ENCODE measurements at places on chromosomes 11 and 22.

- DNase-seq, result no peak
Observed at GRCh38 chr11:65781962-65782815, 1.4 kb upstream of the AP5B1 start.

DNA sequence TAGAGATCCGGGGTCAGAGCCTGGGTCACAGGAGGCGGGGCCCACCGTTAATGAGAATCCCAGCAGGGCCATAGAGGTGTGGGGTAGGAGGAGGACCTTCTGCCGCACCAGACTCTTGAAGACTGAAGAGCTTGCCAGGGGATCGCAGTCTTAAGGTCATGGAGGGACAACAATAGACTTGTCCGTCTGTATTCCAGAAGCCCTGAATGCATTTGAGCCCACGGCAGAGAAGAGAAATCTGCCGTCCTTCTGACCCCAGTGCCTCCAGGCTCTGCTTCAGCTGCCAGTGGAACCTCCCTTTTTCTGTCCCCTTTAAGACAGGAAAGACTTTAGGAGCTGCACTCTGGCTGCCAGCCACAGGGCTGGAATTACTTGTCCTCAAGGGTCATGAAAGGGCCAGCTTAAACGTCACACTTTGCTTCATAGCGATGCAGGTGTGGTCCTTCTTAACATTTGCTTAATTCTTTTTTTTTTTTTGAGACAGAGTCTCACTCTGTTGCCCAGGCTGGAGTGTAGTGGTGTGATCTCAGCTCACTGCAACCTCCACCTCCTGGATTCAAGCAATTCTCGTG is 15.5 kb upstream of the ST3GAL4 start:
- no peak for DNase-seq

DNA sequence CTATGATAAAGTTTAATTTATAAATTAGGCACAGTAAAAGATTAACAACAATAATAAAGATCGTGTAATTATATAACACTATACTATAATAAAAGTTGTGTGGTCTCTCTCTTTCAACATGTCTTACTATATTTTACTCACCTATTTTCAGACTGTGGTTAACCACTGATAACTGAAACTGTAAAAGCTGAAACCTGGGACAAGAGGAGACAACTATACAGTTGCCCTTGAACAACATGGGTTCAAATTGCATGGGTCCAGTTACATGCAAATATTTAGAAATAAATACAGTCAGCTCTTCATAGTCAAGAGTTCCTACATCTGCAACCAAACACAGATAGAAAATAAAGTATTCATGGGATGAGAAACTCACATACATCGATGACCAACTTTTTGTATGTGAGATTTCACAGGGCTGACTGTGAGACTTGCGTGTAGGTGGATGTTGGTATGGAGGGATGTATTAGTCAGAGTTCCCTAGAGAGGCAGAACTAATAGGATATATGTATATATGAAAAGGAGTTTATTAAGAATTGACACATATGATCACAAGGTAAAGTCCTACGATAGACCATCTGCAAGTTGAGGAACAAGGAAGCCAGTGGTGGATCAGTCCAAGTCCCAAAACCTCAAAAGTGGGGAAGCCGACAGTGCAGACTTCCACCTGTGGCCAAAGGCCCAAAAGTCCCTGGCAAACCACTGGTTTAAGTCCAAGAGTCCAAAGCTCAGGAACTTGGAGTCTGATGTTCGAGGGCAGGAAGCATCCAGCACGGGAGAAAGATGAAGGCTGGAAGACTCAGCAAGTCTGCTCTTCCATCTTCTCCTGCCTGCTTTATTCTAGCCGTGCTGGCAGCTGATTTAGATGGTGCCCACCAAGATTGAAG is 359.5 kb downstream of the INSC start:
- no peak for DNase-seq

DNA sequence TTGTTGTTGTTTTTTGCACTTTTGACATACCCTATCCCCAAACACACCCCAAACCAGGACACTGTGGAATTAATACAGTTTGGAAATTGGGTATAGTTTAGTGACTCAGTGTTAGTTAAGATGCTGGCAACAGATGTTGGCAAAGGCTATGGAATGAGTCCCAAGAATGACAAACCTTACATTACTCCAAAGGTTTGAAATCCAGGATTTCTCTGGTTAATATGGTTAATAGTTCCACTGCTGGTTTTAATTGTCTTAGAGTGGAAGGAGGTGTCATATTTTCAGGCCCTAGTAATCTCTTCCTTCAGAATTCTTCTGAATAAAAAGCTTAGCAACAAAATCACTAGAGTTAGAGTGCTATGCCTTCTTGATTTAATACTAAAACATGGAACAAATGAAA is 775 bp downstream of the LPXN start:
- DNase-seq, result no peak

- no peak for DNase-seq
Observed at GRCh38 chr11:67666676-67667489, 7.5 kb downstream of the ALDH3B2 start.

- no peak for DNase-seq
Observed at GRCh38 chr11:14455648-14456430, 43.8 kb downstream of the COPB1 start.

GRCh38 chr11:19237813-19238212 is 2.9 kb downstream of the E2F8 start:
- DNase-seq, result no peak

- DNase-seq, result no peak
Observed at GRCh38 chr11:10122326-10123197, 171.5 kb downstream of the SBF2 start.

- no peak for DNase-seq
Observed at GRCh38 chr22:24432059-24432853, 4.9 kb downstream of the ADORA2A start.

GRCh38 chr11:9571071-9571762 is 2.3 kb upstream of the WEE1 start:
- no peak for DNase-seq

- no peak for DNase-seq
Observed at GRCh38 chr11:22559416-22559815, 66.2 kb downstream of the FANCF start.

DNA sequence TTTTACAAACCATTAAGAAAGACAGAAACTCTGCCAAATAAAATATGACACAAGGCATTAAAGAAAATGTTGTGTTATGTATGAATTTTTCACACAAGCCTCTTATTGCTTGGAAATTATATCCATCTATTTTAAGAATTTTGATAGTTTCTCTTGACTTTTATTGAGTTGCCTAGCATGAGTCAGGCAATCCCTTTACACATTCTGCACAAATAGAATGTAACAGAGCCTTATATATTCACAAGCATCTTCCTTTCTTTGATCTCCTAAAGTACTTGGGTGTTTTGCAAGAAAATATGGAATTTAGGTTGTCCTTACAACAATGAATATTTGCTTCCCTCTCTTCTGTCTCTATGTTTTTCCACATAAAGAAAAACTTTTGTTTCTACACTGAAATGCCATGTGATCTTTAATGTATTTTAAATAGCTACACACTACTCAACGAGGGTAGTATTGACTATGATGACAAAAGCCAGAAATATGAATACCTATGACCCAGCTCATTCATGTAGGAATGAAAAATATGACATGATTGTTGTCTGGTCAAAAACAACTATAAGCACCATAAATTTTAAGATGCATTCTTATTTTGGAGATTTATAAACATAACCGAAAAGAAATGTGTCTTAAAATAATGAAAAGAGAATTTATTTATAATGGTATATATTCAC is 398.8 kb downstream of the GUCY1A2 start:
- DNase-seq, result no peak
